ENCODE measurements at places on chromosomes 12 and 14. TPM values are rescaled to one million over a fixed set of nuclear protein-coding genes. Genes with fewer than 3 reads are reported as not detected.

Gene ACTN1
- total RNA-seq, result 38.3 TPM

Gene NTS
- total RNA-seq, result not detected

Gene DNM1L
- 44.7 TPM for total RNA-seq

Gene POTEM
- not detected for total RNA-seq

Gene TSPAN11
- total RNA-seq, result not detected

- ATAC-seq, result no peak
Observed at GRCh38 chr12:23704992-23705943, 244.2 kb downstream of the SOX5 start.

GRCh38 chr12:2198005-2198501 is 145.3 kb downstream of the CACNA1C start:
- no peak for ATAC-seq

DNA sequence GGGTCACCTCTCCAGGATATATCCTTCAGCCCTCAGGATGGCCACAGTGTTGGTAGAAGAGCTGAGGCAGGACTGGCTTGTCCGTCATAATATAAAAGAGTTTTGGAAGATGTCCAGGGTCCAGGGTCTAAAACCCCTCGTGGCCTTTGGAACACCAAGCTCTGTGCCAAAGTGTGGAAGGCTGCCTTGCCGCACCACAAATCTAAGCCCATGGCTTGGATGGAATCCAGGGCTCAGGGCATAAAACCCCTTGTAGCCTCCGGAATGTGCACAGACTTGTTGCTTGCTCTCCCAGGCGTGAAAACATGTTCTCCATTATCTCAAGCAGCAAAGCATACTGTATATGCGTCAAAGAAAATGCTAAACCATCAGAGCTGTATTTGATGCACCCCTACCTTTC is 46.7 kb downstream of the TNFAIP2 start:
- ATAC-seq, result no peak

DNA sequence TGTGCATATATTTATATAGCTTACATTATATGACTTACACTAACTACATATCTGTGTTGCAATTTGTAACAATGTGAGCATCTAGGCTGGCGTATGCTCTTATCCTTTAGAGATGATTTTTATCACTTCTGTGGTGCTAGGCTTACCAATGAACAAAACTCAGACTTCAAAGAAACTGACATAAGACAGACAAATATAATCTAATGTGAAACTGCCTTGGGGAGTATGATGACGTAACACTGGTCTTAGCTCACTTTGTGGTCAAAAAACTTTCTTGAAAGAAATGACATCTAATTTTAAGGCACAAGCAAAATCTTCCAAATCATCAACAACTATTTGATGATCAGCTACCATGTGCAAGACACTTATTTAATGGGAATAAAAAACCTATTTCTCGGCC is 50.0 kb downstream of the SOX5 start:
- no peak for ATAC-seq

- ATAC-seq, result no peak
Observed at GRCh38 chr14:66380143-66380542, 106.0 kb upstream of the CCDC196 start.

DNA sequence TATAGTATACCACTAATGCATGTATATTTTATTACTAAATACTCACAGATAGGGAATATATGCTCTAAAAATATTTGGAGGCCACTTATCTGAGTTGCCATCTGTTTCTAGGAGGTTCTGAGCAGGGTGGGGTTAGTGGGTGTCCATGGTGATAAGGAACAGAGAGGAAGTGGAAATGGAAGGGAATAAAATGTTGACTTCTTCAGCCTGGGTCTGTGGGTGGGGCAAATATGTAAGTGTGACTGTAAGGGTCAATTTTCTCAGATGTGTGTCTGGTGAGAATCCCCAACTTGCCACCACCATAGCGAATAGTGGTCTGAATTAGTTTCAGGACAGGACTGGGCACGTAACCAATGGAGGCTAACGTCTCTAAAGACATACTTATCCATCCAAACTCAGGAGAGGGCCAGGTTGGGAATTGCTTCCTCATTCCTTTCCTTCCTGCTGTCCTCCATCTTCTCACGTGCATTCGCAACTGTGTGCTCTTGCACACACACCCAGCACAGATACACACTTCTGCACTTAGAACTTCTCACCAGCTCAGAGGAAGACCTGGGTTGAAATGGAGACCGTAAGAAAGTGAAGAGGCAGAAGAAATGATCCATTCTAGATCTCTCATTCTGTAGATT is 54.2 kb upstream of the GZMB start:
- ATAC-seq, result no peak

- ATAC-seq, result no peak
Observed at GRCh38 chr12:121490401-121491281, 90.2 kb downstream of the KDM2B start.

All from activated T-helper 17 cell treated with anti-CD3 and anti-CD28 coated beads, Interleukin-2, amount 50 U/mL, for 72 hours (primary cell).